Cerebellum (tissue), 4 donors: ENCODE measurements at places on chromosomes 16 and 17.

DNA sequence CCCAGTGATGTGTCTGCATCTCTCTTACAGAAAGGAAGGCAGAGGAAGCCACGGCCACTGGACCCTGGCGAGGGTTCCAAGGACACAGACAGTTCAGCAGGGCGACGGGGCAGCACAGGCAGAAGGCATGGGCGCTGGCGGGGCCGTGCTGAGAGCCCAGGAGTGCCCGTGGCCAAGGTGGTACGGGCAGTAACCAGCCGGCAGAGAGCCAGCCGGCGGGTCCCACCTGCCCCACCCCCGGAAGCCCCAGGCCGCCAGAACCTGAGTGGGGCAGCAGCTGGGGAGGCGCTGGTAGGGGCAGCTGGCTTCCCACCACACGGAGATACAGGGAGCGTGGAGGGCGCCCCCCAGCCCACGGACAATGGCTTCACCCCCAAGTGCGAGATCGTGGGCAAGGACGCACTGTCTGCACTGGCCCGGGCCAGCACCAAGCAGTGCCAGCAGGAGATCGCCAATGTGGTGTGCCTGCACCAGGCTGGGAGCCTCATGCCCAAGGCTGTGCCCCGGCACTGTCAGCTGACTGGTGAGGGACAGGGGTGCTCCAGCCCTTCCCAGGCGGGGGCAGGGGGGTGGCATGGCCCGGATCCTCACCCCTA, 7.8 kb downstream of the XYLT2 start:
- DNase-seq, result no peak

DNA sequence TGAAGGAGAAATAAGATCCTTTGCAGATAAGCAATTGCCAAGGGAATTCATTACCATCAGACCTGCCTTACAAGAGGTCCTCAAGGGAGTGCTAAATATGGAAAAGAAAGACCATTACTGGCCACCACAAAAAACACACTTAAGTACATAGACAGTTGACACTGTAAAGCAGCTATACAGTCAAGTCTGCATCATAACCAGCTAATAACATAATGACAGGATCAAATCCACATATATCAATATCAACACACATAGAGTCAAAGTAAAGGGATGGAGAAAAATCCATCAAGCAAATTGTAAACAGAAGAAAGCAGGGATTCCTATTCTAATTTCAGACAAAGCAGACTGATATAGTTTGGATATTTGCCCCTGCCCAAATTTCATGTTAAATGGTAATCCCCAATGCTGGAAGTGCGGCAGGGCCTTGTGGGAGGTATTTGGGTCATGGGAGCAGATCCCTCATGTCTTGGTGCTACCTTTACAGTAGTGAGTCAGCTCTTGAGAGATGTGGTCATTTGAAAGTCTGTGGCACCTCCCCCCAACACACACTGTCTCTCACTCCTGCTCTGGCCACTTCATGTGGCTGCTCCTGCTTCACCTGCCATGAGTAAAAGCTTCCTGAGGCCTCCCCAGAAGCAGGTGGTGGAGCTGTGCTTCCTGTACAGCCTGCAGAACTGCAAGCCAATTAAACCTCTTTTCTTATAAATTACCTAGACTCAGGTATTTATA, 32.8 kb downstream of the TANC2 start:
- DNase-seq, result no peak

- DNase-seq, result no peak
Measured at GRCh38 chr17:73994946-73995345, 208.5 kb upstream of the RPL38 start.

- no peak for DNase-seq
Measured at GRCh38 chr16:68779891-68780290, 42.8 kb downstream of the CDH1 start.

DNA sequence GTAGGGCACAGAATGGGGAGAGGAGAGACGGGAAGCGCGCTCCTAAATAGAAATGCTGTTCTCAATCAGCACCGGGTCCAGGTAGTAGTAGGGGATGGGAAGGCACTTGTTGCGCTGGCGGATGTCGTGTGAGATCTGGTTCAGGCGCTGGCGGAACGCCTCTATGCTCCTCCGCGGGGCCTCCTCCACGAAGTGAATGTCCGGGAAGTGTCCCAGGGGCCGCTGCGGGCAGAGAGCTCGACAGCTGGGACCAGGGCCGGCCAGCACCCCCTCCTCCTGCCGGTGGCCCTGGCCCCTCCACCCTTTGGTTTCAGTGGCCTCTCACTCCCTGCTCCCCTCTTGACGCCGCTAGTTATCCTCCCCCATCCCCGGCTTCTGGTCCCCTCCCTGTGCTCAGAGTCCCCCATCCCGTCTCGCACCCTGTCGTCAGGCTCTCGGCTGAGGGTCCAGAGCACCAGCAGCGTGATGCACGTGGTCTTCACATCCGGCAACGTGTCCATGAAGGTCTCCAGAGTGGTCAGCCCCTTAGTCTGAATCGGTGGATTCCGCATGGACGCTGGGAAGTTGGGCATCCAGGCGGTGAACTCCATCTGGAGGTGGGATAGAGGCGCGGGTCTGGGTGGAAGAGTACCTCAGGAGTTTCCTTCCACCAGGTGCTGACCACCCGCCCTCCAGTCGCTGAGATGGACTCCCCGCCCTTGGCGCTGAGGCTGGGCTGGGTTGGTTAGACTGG, 14.6 kb downstream of the ALOX12B start:
- DNase-seq, result no peak

DNA sequence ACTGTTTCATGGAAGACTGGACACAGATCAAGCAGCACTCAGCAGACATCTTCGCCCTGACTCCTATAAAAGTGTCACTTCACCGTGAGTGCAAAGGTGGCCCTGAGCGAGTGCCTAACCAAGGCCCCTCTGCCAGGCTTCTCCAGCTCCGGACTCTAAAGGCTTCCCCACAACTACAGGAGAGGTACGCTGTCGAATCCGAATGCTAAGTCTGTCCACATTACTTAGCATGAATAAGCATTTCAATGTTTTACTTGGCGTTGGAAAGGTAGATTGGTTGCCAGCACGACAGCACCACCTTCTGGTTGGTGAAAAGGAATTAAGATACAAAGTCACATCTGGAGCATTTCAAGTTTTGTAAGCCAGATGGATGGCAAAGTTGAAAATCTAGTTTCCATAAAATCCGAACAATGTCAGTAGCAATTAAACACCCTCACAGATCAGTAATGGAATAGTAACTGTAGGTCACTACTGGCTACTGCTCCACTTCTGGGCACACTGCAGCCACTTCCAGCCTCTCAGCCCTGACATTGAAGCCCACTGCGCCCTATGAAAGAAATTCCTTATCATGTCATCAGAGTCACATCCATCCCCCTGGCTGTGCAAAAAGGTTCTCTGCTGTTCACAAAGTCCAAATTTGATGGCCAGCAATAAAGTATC, 100.9 kb downstream of the PARN start:
- DNase-seq, result peak; percentile 35

DNA sequence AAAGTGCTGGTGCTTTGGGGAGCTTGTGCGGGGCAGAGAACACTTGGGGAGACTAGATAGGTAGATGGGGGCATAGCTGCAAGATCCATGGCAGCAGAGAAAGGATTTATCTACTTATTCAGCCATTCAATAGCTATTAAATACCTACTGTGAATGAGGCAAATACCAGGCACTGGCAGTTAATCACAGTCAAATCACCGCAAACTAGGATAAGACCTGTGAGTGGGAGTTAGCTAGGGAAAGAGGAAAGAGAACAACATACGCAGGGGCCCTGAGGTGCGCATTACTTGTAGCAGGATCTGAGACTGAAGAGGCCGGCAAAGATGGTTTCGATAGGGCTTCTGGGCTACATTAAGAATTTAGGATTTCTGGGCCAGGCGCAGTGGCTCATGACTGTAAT, 3.8 kb upstream of the ALKBH5 start:
- no peak for DNase-seq

- DNase-seq, result no peak
Measured at GRCh38 chr16:12459391-12460063, 344.2 kb downstream of the CPPED1 start.

GRCh38 chr16:50600582-50601283, 52.5 kb downstream of the NKD1 start:
- DNase-seq, result no peak

DNA sequence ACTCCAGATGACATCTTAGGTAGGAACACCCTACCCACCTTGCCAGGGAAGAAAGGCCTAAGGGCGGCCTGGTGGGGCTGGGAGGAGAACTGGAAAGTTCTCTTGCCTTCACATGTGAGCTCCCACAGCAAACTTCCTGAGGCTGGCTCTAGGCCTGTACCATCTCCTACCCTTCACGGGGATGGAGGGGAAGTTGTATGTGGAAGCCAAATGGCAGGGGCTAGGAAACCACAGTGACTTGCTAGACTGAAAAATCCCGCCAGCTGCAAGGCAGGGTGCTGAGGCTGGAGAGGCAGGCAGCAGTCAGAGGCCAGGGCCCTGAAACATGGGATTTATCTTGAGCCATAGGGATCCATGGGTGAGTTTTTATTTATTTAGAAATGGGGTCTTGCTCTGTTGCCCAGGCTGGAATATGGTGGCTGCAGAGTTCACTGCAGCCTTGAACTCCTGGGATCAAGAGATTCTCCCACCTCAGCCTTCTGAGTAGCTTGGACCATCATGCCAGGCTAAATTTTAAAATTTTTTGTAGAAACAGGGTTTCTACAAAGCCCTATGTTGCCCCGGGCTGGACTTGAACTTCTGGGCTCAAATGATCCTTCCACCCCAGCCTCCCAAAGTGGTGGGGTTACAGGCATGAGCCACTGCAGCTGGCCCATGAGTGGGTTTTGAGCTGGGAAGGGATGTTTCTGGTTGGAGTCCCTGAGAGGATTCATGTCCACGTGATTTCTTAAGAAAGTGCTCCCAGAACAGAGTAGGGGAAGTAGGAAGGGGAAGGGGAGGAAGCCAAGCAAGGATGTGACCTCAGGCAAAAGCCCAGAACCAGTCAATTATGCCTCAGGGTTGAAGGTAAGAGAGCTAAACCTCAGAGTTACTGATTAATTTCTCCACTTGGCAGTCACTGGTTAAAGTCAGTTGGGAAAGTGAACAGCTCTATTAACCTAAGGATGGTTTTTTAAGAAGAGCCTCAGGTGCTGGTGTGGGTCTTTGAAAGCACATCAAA, 4.0 kb upstream of the KAT8 start:
- DNase-seq, result no peak

- DNase-seq, result no peak
Measured at GRCh38 chr16:69182730-69183416, 4.1 kb upstream of the SNTB2 start.

- no peak for DNase-seq
Measured at GRCh38 chr17:59527325-59527917, 38.0 kb upstream of the DHX40 start.

DNA sequence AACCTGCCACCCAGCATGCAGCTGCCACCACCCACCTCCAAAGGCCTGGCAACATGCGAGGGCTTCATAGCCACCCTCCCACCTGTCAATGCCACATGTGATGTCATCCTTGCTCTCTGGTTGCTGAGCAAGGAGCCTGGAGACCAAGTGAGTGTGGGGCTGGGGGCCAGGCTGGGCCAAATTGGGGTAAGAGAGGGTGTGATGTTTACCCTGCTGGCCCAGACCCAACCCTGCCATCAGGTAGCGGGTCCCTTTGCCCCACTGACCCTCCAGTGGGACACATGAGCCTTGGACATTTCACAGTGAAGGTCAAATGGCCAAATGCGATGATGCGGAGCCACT, 8.9 kb downstream of the ALOX15B start:
- DNase-seq, result no peak

DNA sequence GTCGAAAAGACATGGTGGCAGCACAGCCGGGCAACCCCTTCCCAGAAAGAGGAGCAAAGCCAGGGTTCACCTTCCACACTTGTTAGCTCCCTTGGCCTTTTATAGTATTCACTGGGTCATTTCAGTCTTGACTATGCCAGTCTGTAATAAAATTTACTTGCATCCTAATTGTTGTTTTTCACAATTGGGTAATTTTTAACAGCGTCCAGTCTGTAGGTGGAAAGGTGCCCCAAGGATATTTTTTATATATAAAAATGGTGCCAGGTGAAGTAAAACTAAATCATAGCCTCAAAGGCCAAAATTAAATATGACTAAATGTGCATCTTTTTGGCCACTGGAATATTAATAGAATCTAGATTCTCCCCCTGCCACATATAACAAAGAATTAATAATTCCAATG, at the start of gene KRT26:
Gene KRT26 (minus strand): TSS at position 101 of the 400 bp plus-strand sequence. CDS start 88 bp downstream, at position 13.
- no peak for DNase-seq
